ENCODE measurements at places on chromosomes 2 and 18.

DNA sequence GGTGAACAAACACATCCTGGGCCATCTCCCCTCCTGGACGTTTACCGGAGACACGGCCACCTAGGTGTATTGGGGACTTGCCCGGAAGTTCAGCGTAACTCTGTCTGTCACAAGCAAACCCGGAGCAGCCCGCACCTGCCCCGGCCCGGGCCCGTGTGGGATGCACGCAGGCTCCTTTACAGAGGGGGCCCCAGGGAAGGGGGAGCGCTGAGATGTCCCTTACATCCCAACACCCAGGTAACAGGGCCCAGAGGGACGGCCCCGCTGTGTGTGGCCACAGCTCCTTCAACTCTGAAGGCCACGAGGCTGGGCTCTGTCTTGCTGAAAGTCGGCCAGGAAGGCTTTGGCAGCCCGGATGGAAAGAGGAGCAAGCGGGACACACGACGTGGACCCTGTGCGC lies 212.8 kb downstream of the TWIST2 start:
- no peaks in the 10 kb centered on the region for H3K4me1 ChIP-seq
- no peak overlapping the region for H3K27ac ChIP-seq
- no peak for DNase-seq
- no peaks in the 10 kb centered on the region for H3K36me3 ChIP-seq

DNA sequence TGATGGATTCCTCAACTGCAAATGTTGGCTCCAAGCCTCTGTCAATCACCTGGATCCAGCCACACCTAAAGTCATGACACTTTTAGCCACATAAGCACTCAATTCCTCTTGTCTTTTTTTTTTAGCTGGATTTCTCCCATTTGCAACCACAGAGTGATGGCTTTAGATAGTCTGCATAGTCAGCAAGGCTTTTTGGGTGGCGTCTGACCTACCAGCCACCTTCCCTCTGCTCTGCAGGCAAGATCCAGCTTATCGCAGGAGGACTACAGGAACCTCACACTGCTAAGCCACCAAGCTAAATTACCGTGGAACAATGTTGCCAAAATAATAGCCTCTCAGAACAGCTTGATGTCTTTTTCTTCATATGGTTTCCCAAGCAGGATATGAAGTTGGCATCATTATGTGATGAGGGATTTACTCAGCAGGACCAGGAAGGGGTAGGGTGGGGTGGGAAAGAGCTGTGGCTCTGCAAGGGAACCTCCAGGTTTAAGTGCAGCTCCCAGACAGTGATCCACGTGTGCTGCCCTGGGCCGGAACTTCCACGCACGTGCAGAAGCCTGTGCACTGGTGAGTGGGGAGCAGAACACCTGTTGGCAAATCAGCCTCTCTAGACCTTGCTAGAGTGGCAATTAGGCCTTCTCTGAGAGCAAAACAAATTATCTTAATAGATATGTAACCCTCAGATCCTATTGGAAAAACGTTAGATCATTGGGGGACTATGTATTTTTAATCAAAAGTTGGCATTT lies 170.6 kb upstream of the NCK2 start:
- no peaks in the 10 kb centered on the region for H3K4me1 ChIP-seq
- H3K36me3 ChIP-seq, result no peaks in the 10 kb centered on the region
- DNase-seq, result no peak
- H3K4me3 ChIP-seq, result no peak overlapping the region

GRCh38 chr18:3619222-3619621 lies 169.2 kb downstream of the TGIF1 start:
- no peaks in the 10 kb centered on the region for H3K27me3 ChIP-seq
- H3K4me1 ChIP-seq, result peaks cover 17% of the 10 kb centered on the region
- H3K4me3 ChIP-seq, result no peak overlapping the region
- DNase-seq, result no peak

- H3K27ac ChIP-seq, result no peak overlapping the region
- no peaks in the 10 kb centered on the region for H3K4me1 ChIP-seq
- H3K4me3 ChIP-seq, result no peak overlapping the region
- no peaks in the 10 kb centered on the region for H3K36me3 ChIP-seq
These were observed 311.5 kb upstream of the MGAT5 start for GRCh38 chr2:133942398-133942797.

DNA sequence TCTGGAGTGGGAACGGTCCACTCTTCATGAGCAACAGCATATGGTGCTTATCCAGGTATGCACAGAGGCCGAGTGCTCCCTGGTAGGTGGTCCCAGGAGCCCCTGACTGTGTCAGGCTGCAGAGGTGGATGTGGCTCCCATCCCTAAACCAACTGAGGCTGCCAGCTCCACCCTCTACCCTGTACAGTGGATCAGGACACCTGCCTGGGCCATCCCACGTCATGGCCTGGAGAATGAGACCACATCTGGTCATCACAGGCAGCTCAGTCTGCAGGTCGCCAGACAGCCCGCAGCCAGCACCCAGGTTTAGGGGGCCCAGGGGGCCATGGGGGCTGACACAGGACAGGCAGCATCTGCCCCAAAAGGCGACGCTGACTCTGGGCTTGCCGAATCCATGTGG lies 100.3 kb upstream of the TMEM18 start:
- no peaks in the 10 kb centered on the region for H3K27me3 ChIP-seq
- no peak for DNase-seq
- no peaks in the 10 kb centered on the region for H3K4me1 ChIP-seq
- no peaks in the 10 kb centered on the region for H3K36me3 ChIP-seq
- no peak overlapping the region for H3K27ac ChIP-seq

Data from fibroblast of lung (primary cell).